ENCODE measurements at places on chromosomes 7 and 10. TPM values are rescaled to one million over a fixed set of nuclear protein-coding genes. Genes with fewer than 3 reads are reported as not detected.
A peak's percentile ranks its signal among the peaks of the same experiment; 100 is the strongest.

The SPAG6 gene
- 0.81 TPM for total RNA-seq

DNA sequence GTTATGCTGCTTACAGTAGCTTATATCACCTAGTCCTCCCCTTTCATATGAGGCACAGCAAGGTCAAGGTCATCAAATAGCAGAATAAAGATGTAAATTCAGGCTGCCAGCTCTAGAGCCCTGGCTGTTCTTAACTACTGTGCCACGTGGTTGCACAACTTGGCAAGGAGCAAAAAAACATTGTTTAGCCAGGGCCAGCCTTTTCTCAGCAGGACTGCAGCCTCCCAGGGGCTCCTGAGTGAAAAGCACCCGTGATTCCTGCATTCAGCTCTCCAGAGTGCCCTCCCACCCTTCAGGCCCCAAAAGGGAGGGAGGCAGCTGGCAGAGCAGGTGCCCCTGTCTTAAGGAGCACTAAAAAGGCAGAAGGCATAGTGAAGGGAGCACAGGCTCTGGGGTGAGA, 31.8 kb upstream of the TM9SF3 start:
- no peak for DNase-seq

The CCDC3 gene
- 1.9 TPM for total RNA-seq

DNA sequence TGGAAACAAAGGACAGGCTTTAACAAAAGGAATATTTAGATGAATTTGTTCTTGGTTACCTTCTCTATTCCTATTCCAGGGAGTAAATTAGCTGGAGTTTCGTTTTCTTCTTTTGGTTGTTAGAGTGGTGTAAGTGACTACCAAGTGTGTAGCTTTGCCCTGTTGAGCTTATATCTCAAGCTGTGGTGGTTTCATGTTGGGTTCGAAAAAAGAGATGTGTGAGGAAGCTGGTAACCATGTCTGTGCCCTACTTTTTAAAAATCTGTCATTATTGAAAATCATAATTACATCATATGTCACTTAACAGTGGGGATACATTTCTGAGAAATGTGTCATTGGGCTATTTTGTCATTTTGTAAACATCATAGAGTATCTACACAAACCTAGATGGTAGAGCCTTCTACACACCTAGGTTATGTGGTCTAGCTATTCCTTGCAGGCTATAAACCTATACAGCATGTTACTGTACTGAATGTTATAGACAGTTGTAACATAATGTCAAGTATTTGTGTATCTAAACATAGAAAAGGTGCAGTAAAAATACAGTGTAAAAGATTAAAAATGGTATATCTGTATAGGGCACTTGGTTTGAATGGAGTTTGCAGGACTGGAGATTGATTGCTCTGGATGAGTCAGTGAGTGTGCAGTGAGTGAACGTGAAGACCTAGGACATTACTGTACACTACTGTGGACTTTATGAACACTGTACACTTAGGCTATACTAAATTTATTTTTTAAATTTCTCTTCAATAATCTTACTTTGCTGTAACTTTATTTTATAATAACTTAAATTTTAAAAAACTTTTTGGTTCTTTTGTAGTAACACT, 90.4 kb downstream of the SEPTIN7 start:
- no peak for DNase-seq

DNA sequence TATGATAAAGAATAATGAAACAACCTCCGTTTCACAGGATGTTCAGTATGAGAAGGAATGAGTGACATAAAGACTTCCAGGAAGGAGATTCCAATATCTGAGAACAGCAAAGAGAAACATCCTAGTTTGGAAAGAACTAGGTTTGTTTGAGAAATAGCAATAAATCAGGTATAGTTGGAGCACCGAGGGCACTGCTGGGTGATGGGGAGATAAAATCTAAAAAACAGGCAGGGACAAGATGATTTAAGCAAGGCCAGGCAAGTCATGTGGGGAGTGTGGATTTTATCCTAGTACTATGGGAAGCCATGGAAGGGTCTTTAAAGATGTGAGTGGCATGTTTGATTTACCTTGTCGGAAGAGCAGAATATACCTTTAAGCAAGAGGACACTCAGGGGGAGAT, 169.7 kb downstream of the SPAG6 start:
- no peak for DNase-seq

- no peak for DNase-seq
These were observed 65.3 kb upstream of the ARID5B start for GRCh38 chr10:61835946-61836887.

The SPDYE5 gene
- not detected for total RNA-seq

GRCh38 chr7:128794020-128794419, 2.3 kb downstream of the CCDC136 start:
- DNase-seq: no peak

The HTR5A gene
- not detected for total RNA-seq

DNA sequence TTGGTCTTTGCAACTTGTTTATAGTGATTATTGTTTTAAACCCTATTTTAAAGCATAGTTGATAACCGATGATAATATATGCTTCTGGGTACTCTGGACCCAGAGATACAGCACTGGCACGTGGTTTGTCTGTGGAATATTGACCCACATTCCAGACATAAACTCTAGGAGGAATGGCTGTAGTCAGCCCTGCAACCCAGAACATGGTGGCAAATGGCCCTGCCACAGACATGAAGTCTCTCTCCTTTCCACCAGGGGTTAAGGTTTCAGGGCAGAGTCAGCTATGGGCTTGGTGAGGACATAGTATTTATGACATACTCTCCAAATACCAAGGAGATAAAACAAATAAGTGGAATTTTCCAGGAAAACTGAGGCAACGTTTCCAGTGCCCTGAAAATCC, 83.6 kb downstream of the NAMPT start:
- DNase-seq: no peak

DNA sequence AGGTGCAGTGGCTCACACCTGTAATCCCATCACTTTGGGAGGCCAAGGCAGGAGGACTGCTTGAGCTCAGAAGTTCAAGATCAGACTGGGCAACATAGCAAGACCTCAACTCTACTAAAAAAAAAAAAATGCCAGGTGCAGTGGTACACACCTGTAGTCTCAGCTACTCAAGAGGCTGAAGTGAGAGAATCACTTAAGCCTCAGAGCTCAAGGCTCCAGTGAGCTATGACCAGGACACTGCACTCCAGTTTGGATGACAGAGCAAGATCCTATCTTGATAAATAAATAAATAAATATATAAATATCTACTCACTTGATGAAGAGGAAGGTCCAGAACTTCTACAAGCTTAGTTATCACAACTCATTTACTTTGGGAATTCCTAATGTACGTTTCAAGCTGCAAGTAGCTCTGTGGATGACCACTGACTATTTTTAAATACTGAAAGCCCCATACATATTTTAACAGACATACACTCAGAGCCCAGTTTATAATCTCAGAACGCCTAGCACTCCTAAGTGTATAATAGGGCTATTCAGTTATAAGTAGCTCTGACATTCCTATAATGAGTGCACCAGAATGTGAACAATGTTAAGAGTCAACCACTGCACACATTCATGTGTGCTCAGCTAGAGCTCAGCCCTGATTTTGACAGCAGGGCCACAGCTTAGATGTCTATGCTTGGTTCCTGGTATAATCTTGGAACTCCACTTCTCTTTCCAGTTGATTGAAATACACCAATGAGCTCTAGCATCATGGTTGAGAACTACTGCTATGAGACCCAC, 119.1 kb downstream of the CUBN start:
- no peak for DNase-seq

DNA sequence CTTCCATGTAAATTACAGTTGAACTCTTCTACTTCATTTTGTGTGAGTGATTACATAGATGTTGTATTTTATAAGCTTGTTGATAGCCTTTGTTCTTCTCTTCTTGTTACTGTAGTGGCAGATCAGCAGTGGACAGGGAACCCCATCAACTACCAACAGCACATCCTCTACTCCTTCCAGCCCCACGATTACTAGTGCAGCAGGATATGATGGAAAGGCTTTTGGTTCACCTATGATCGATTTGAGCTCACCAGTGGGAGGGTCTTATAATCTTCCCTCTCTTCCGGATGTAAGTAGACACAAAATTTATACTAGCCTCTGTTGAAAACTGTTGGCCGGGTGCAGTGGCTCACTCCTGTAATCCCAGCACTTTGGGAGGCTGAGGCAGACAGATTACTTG, 110.7 kb downstream of the TRIM24 start:
- DNase-seq: no peak

GRCh38 chr10:70317943-70318318, 34.1 kb upstream of the NPFFR1 start:
- no peak for DNase-seq

- no peak for DNase-seq
These were observed 78.2 kb upstream of the ZNF92 start for GRCh38 chr7:65295409-65295808.

GRCh38 chr10:114694062-114694461, 36.0 kb upstream of the ABLIM1 start:
- no peak for DNase-seq

- DNase-seq: no peak
These were observed 278.0 kb downstream of the CCSER2 start for GRCh38 chr10:84606428-84606827.

- DNase-seq: no peak
These were observed 3.5 kb downstream of the GRIFIN start for GRCh38 chr7:2472739-2473138.

The HOXA7 gene
- 19.7 TPM for total RNA-seq

The SPDYE1 gene
- not detected for total RNA-seq

- DNase-seq: no peak
These were observed 9.9 kb upstream of the NEUROG3 start for GRCh38 chr10:69583106-69583505.

The CCDC126 gene
- 11.3 TPM for total RNA-seq

DNA sequence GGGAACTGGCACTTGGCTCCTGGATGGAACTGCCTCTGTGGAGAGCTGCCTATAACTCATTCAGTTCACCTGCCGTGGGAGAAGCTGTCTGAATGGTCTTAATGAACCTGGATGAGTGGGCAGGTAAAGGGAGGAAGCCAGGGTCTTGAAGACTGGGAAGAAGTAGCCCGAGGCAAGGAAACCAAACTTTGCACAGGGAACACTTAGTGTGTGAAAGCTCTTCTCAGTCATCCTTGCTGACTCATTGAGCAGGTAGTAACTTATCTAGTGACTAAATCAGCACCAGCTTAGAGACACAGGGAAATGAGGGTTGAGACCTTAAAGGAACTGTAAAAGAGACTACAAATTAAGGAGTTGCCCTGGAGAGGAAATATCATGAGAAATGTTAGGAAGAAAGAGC, 9.9 kb downstream of the LRRC4 start:
- DNase-seq: no peak

DNA sequence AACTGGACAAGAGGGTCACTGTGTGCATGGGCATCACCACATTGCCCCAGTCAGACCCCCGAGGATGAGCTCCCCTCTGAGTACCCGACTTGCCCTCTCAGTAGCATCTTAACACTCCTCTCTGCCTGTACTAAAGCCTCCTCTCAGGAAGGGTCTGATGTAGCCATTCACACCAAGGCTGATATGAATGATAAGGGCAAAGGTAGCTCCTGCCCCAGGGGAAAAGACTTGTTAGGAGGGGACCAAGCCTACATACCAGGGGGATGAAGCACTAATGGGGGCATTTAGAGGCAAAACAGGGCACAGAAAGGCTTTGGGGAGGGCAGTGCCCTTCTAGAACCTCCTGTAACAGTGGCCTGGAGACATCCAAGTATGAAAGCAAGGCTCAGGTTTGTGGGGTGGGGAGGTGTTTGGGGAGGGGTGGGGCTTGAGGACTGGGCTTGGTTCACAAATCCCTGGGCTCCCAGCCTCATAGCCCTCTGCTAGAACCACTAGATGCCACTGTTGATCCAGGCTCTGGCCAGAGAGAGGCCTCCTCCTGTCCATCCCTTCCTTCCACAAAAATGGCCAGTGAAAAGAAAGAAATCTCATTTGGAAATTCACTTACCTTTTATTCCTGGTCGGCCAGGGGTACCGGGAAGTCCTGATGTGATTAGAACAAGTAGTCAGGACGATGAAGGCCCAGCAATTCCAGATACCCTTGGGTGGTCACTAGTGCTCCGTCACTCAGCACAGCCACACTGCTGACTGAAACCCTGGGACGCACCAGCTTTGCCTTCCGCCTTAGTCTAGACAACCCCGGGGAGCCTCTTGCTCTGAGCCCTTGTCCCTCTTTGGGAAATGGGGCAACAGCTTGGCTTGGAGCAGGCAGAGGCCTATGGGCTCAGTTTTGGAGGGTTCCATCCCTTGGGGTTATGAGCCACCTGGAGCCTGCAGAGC, 40.3 kb downstream of the COL17A1 start:
- DNase-seq: peak; percentile 71

GRCh38 chr10:132987671-132988571, 45.6 kb upstream of the CFAP46 start:
- DNase-seq: no peak

The OR9A2 gene
- total RNA-seq: not detected

The CLCN1 gene
- 1.9 TPM for total RNA-seq

The JCAD gene
- total RNA-seq: 13.0 TPM

DNA sequence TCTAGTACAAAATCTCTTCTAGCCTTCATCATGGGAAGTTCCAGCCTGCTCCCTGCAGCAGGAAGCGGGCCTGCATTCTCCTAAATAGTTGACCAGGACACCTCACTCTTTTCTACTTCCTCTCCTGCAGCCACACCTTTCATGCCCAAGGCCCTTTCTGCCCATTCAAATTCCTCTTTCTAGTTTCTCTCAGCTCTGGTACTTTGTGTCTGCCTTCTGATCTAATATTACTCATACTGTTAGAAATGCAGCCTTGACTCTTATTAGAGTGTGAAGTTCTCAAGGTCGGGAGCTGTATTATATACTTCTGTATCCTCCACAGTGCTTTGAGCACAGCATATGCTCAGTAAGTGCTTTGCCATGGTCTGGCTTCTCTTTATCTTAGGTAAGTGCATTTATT, 103.1 kb downstream of the PRKCQ start:
- no peak for DNase-seq

Measured in Caco-2 (cell line).